Omental fat pad (tissue), 4 donors: ENCODE measurements at places on chromosomes 4 and X.

DNA sequence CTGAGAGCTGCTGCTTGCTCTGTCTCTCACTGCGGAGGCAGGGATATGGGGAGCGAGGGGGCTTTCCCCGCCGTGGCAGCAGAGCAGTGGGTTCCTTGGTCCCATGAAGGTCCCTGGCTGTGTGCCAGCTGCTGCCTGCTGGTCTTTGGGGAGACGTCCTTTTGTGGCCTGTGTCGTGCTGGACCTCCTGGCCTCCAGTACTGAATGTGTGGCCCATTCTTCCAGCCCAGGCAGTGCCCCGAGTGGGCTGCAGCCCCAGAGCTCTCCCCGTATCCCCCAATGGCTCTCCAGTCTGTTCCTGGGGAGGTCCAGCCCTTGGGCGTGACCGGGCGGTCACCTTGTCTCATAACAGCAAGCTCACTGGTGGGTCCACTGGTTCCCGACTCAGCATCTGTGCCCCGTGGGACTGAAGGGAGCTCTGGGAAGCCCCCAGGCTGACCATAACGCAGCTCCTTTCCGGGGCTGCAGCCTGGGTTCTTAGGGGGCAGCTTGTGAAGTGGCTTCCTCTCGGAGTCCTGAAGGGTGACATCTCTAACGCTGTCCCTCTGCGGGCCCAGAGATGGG, 115.6 kb downstream of the SMIM20 start:
- DNase-seq, result no peak

GRCh38 chr4:81572402-81572801, 100.7 kb upstream of the RASGEF1B start:
- DNase-seq, result no peak

DNA sequence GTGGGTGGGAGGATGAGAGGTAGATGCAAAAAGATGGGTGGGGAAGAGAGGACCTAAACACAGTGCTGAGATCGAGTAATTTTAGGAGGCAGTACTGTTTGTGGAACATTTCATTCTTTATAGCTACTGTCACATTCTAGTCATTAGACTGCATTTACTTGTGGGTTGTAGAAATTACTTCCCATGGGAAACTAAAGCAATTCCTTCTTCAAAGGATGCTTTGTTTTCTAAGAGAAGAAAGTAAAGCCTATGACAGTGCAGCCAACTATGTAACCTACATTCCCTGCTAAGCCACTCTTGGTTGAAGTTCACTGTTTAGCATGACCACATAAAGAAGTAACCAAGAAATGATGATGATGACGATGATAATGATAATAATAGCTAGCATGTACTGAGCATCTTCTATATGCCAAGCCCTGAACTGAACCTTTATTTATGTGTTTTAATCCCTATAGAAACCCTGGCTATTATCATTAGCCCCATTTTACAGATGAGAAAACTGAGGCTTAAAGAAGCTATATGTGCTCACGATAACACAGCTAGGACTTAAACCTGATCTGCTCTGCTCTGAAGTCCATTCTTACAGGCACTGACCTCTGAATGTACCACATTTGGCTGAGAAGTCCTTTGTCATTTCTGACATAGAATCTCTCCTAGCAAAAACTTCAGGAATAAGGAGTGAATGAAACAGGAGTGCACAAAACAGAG, 114.5 kb upstream of the KIT start:
- no peak for DNase-seq

DNA sequence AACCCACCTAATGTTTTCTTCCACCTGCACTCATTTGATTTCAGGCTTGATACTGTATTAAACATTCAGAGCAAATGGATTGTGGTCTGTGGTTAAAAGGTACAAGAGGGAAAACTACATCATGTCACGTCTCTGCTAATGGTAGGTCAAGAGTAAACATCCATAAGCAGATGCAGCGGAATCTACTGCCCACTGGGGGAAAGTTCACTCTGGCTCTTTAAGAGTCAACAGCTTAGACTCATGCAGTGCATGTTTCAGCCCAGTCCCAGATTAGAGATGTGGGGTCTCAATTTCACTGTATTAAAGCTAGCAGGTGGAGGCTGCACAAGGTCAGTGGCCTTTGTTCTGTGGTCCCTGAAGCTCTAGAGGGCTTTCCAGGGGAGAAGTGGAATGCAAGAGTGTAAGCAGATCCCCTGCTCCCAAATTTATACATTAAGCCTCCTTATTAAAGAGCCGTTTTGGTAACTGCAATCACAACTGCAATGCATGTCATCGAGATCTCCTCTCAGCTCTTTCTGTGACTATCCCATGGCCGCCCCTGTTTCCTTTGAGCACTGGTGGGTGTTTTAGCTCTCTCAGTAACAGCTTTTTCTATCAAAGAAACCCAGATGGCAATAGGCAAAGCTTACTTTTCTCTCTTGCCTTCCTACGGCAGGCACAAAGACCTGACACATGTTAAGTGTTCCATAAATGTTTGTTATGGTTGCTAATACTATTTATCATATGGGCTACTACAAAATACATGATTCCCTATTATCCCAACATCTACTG, 53.4 kb downstream of the LDB2 start:
- no peak for DNase-seq
